Naive thymus-derived CD4-positive, alpha-beta T cell (primary cell): ENCODE measurements at places on chromosomes 12 and 14. TPM values are rescaled to one million over a fixed set of nuclear protein-coding genes. Genes with fewer than 3 reads are reported as not detected.

The MAP1LC3B2 gene
- 1.7 TPM for total RNA-seq

The CIDEB gene
- 16.4 TPM for total RNA-seq

The CIROP gene
- total RNA-seq = not detected

The ST8SIA1 gene
- total RNA-seq = 6.0 TPM

The LGR5 gene
- total RNA-seq = not detected

The SLC7A8 gene
- 4.0 TPM for total RNA-seq

The SERPINA10 gene
- total RNA-seq = not detected

The PROX2 gene
- 0.13 TPM for total RNA-seq

The RAB2B gene
- total RNA-seq = 26.6 TPM

The MDM1 gene
- 18.0 TPM for total RNA-seq

The ACOT6 gene
- total RNA-seq = not detected

The SMIM41 gene
- total RNA-seq = not detected in 2 replicates

The TAS2R9 gene
- total RNA-seq = not detected

The LRRIQ1 gene
- not detected for total RNA-seq

The TESPA1 gene
- 120 TPM for total RNA-seq

The GLS2 gene
- 0.79 and 0.94 TPM in 2 replicates for total RNA-seq

The GPR84 gene
- total RNA-seq = 1.2 and 2.0 TPM in 2 replicates

The C1R gene
- 7.2 TPM for total RNA-seq

The CCND2 gene
- 642 and 659 TPM in 2 replicates for total RNA-seq

The ASCL1 gene
- not detected for total RNA-seq

The TRIM9 gene
- 0.97 TPM for total RNA-seq

The TNFAIP2 gene
- total RNA-seq = 5.0 TPM

The PTCSC3 gene
- total RNA-seq = not detected

The SPRYD3 gene
- 33.9 TPM for total RNA-seq

The TAS2R19 gene
- 4.6 and 4.9 TPM in 2 replicates for total RNA-seq

The FOXG1 gene
- total RNA-seq = not detected

The MYF5 gene
- not detected for total RNA-seq

The FAM186B gene
- 0.66 TPM for total RNA-seq
